Endothelial cell of umbilical vein (primary cell): ENCODE measurements at places on chromosomes 4 and X. TPM values are rescaled to one million over a fixed set of nuclear protein-coding genes. Genes with fewer than 3 reads are reported as not detected.

Gene PDCL2
- total RNA-seq, result not detected in 2 replicates

Gene NUDT10
- not detected in 2 replicates for total RNA-seq

Gene ZNF732
- 1.3 and 3.1 TPM in 2 replicates for total RNA-seq

Gene CSTF2
- 24.8 and 25.2 TPM in 2 replicates for total RNA-seq

Gene RAB9A
- total RNA-seq, result 17.2 and 19.2 TPM in 2 replicates

Gene GUCY1B1
- total RNA-seq, result 4.7 and 7.0 TPM in 2 replicates

Gene MAGEB1
- not detected in 2 replicates for total RNA-seq

Gene POF1B
- 0.20 TPM in 1 of 2 replicates, not detected in the other for total RNA-seq

Gene MAGEA2B
- not detected in 2 replicates for total RNA-seq

Gene TASL
- total RNA-seq, result not detected in 2 replicates

Gene GAGE12G
- total RNA-seq, result not detected in 2 replicates

Gene MAGED4
- total RNA-seq, result 9.1 and 25.3 TPM in 2 replicates

Gene MAGEA1
- not detected in 2 replicates for total RNA-seq

Gene SUPT20HL2
- not detected in 2 replicates for total RNA-seq

Gene CTSO
- total RNA-seq, result 6.7 and 7.9 TPM in 2 replicates

Gene CLDN24
- total RNA-seq, result not detected in 2 replicates

Gene RTL9
- total RNA-seq, result not detected in 2 replicates

Gene GASK1B
- 235 and 238 TPM in 2 replicates for total RNA-seq

Gene HAUS7
- total RNA-seq, result 30.6 and 46.4 TPM in 2 replicates

Gene MAGEA11
- total RNA-seq, result not detected in 2 replicates

Gene PHF8
- 23.2 and 25.5 TPM in 2 replicates for total RNA-seq

Gene WNK3
- total RNA-seq, result 2.6 and 2.7 TPM in 2 replicates

Gene GRPR
- total RNA-seq, result 0.28 TPM in 1 of 2 replicates, not detected in the other

Gene CNGA1
- not detected in 2 replicates for total RNA-seq

Gene CENPVL2
- total RNA-seq, result not detected in 2 replicates

Gene HSD17B13
- total RNA-seq, result not detected in 2 replicates
